ENCODE measurements at places on chromosomes 3 and 15. TPM values are rescaled to one million over a fixed set of nuclear protein-coding genes. Genes with fewer than 3 reads are reported as not detected.

DNA sequence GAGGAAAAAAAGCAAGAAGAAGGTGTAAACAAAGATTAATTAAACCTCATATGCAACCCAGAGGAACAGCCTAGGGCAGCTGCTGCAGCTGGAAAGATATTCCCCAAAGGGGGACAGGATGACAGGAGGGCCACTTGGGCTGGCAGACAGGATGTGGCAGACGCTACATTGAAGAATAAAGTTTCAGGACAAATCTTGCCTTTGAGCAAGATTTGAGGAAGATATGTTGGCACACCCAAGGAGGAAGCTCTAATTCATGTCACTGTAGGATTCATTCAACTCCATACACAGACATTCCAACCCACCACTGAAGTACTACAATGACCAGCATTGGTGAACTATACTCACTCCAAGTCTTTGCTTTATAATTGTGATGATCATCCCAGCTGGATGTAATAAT, 504.0 kb downstream of the SHQ1 start:
- H3K27me3 ChIP-seq, result no peaks in the 10 kb centered on the region
- peaks cover 77% of the 10 kb centered on the region for H3K4me1 ChIP-seq
- DNase-seq, result no peak
- no peaks in the 10 kb centered on the region for H3K36me3 ChIP-seq

- H3K4me3 ChIP-seq, result no peak overlapping the region
- no peaks in the 10 kb centered on the region for H3K27me3 ChIP-seq
- DNase-seq, result no peak
- no peaks in the 10 kb centered on the region for H3K36me3 ChIP-seq
- no peak overlapping the region for H3K27ac ChIP-seq
Measured at GRCh38 chr3:61134532-61134931, 116.7 kb downstream of the FHIT start.

GRCh38 chr3:68210635-68211034, 556.2 kb upstream of the SUCLG2 start:
- no peaks in the 10 kb centered on the region for H3K4me1 ChIP-seq
- DNase-seq, result no peak
- H3K36me3 ChIP-seq, result no peaks in the 10 kb centered on the region
- no peak overlapping the region for H3K4me3 ChIP-seq
- H3K27me3 ChIP-seq, result no peaks in the 10 kb centered on the region
- no peak overlapping the region for H3K27ac ChIP-seq

DNA sequence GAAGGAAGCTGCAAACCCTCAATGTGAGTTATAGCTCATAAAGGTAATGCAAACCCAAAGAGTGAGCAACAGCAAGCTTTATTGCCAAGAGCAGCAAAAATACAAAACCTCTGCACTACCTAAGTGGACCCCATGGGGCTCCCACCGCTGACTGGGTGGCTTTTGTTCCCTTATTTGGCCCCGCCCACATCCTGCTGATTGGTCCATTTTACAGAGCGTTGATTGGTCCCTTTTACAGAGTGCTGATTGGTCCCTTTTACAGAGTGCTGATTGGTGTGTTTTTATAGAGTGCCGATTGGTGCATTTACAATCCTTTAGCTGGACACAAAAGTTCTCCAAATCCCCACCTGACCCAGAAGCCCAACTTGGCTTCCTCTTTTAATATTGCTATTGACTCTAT, 154.5 kb upstream of the NSMCE3 start:
- no peak overlapping the region for H3K27ac ChIP-seq
- no peaks in the 10 kb centered on the region for H3K36me3 ChIP-seq
- H3K4me3 ChIP-seq, result no peak overlapping the region
- DNase-seq, result no peak

DNA sequence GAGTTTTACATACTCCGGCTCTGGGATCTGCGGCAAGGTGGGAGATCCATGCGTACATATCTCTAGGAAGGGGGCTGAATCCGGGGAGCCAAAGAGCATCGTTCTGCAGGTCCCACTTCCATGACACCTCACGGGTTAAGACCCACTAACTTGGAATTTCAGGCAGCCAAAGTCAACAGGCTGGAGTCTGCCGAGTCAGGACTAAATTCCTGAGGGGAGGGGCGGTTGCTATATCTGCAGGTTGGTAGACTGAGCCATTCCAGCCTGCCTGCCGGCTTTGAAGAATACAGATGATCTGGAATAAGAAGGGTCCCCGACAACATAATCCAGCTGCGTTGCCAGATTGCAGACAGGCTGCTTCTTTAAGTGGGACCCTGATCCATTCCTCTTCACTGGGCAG, 65.4 kb upstream of the PEX5L start:
- H3K36me3 ChIP-seq, result no peaks in the 10 kb centered on the region
- H3K4me1 ChIP-seq, result no peaks in the 10 kb centered on the region
- no peaks in the 10 kb centered on the region for H3K27me3 ChIP-seq
- H3K4me3 ChIP-seq, result no peak overlapping the region
- no peak for DNase-seq
- no peak overlapping the region for H3K27ac ChIP-seq

GRCh38 chr3:61666615-61667330, 105.4 kb downstream of the PTPRG start:
- no peaks in the 10 kb centered on the region for H3K27me3 ChIP-seq
- H3K36me3 ChIP-seq, result no peaks in the 10 kb centered on the region
- no peak overlapping the region for H3K27ac ChIP-seq
- no peaks in the 10 kb centered on the region for H3K4me1 ChIP-seq
- H3K4me3 ChIP-seq, result no peak overlapping the region

GRCh38 chr3:72452745-72453144, 395.5 kb downstream of the SHQ1 start:
- no peak overlapping the region for H3K4me3 ChIP-seq
- H3K36me3 ChIP-seq, result no peaks in the 10 kb centered on the region
- H3K27me3 ChIP-seq, result peaks cover 25% of the 10 kb centered on the region
- H3K4me1 ChIP-seq, result peaks cover 32% of the 10 kb centered on the region
- H3K27ac ChIP-seq, result no peak overlapping the region

DNA sequence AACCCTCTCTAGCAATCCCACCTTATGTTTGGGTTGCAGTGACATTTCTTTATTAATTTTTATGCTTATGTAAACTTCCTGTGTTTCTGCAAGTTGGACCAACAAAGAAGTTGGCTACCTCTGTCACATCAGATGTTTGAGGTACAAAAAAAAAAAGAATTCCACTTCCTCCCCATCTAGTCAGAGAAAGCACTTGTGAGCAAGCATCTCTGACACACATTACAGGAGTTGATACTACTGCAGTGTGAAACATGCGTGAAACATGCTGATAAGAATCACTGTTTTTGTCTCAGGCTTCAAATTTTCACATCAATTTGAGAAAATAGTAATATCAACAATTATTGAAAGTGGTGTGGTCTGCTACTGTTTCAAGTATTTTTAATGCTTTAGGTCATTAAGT, 1.3 kb downstream of the SCAANT1 start:
- peaks cover 25% of the 10 kb centered on the region for H3K36me3 ChIP-seq
- H3K27ac ChIP-seq, result peak overlapping the region; percentile 95
- peak overlapping the region; percentile 76 for H3K4me3 ChIP-seq
- no peak for DNase-seq
- no peaks in the 10 kb centered on the region for H3K27me3 ChIP-seq
- peaks cover 39% of the 10 kb centered on the region for H3K4me1 ChIP-seq

DNA sequence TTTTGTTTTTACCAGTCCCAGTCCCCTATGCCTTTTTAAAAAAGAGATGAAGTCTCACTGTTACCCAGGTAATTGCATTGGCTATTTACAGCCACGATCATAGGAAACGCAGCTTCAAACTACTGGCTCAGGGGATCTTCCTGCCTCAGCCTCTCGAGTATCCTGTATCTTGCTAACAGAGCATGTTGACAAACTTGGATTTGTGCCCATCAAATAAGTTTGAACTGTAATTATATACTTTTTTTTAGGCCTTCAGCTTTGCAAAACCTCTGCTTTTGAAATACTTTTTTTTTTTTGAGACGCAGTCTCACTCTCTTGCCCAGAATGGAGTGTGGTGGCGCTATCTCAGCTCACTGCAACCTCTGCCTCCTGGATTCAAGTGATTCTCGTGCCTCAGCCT, 3.0 kb upstream of the EDEM1 start:
- peaks cover 25% of the 10 kb centered on the region for H3K36me3 ChIP-seq
- peaks cover 17% of the 10 kb centered on the region for H3K4me1 ChIP-seq
- no peak overlapping the region for H3K27ac ChIP-seq
- no peak overlapping the region for H3K4me3 ChIP-seq

DNA sequence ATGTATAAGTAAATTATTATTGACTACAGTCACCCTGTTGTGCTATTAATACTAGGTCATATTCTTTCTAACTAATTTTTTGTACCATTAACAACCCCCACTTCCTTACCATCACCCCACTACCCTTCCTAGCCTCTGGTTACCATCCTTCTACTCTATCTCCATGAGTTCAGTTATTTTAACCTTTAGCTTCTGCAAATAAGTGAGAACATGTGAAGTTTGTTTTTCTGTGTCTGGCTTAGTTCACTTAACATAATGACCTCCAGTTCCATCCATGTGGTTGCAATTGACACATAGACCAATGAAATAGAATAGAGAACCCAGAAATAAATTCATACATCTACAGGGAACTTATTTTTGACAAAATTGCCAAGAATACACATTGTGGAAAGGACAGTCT, 55.4 kb upstream of the CHRNB4 start:
- no peak overlapping the region for H3K27ac ChIP-seq
- no peaks in the 10 kb centered on the region for H3K36me3 ChIP-seq

DNA sequence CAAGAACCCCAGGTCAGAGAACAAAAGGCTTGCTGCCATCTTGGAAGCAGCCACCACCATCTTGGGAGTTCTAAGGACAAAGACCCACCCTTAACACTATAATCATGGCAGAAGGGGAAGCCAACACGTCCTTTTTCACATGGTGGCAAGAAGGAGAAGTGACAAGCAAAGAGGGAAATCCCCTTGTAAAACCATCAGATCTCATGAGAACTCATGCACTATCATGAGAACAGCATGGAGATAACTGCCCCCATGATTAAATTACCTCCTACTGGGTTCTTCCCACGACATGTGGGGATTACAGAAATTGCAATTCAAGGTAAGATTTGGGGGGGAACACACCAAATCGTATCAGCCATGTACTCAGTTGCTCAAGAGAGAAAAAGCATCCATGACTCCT, 21.1 kb upstream of the GBE1 start:
- H3K36me3 ChIP-seq, result no peaks in the 10 kb centered on the region
- no peak for DNase-seq
- no peaks in the 10 kb centered on the region for H3K27me3 ChIP-seq
- H3K4me1 ChIP-seq, result no peaks in the 10 kb centered on the region
- H3K4me3 ChIP-seq, result no peak overlapping the region

GRCh38 chr3:31958701-31959152, 22.3 kb downstream of the OSBPL10 start:
- no peak overlapping the region for H3K27ac ChIP-seq
- DNase-seq, result no peak
- no peak overlapping the region for H3K4me3 ChIP-seq
- no peaks in the 10 kb centered on the region for H3K27me3 ChIP-seq

- no peak overlapping the region for H3K4me3 ChIP-seq
- no peaks in the 10 kb centered on the region for H3K36me3 ChIP-seq
- no peak for DNase-seq
- peaks cover 5% of the 10 kb centered on the region for H3K27me3 ChIP-seq
Measured at GRCh38 chr15:48283396-48284145, 47.7 kb upstream of the DUT start.

DNA sequence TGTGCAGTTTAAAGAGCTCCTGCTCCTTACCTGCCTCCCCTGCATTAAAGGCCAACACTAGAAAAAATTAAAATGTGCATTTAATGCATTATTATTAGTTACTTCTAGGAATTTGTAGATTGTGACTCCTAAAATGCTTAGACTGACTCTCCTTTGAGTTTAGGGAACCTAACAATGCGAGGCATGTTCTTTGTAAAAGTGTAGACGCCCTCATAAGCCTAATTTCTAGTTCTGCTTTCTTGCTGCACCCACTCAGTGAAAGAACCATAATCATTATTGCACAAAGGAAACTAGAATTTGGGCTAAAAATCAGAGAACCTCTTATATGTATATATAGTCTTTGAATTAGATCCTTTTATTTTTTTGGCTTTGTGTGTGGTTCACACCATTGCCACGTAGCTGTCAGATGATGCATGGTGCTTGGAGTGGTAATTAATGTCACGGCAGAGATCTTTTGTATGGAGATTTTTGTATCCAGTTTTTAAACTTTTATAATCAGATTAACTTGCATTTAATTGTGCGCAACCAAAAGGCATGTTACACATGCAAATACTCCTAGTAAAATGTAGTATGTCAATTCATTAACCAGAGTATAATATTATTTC, 710 bp downstream of the ABHD10 start:
- peaks cover 33% of the 10 kb centered on the region for H3K36me3 ChIP-seq
- H3K4me1 ChIP-seq, result peaks cover 46% of the 10 kb centered on the region
- no peak for DNase-seq
- no peaks in the 10 kb centered on the region for H3K27me3 ChIP-seq
- H3K4me3 ChIP-seq, result peak overlapping the region; percentile 87

Gene CD80
- 1.2 TPM for total RNA-seq

Gene CCR8
- total RNA-seq, result 0.77 TPM

Gene ILDR1
- 0.09 TPM for total RNA-seq

Gene ARNT2
- total RNA-seq, result 0.05 TPM

Gene IL5RA
- total RNA-seq, result 0.28 TPM

Gene WDR5B
- 2.6 TPM for total RNA-seq

Gene ISL2
- not detected for total RNA-seq

Gene SHF
- total RNA-seq, result 18.7 TPM
